ENCODE measurements at places on chromosomes 5 and 9. TPM values are rescaled to one million over a fixed set of nuclear protein-coding genes. Genes with fewer than 3 reads are reported as not detected.

OR1J1 gene
- not detected for total RNA-seq

STKLD1 gene
- 0.74 TPM for total RNA-seq

SLC38A9 gene
- total RNA-seq, result 12.8 TPM

FCN2 gene
- not detected for total RNA-seq

NIPSNAP3A gene
- total RNA-seq, result 17.4 TPM

TAF11L10 gene
- total RNA-seq, result not detected

CDC14B gene
- 11.8 TPM for total RNA-seq

STK32A gene
- not detected for total RNA-seq

MZB1 gene
- total RNA-seq, result 0.49 TPM

CER1 gene
- total RNA-seq, result not detected

ODF2 gene
- 36.8 TPM for total RNA-seq

SPINK7 gene
- total RNA-seq, result not detected

PCDHA6 gene
- 0.31 TPM for total RNA-seq

PCDHGC4 gene
- total RNA-seq, result 0.57 TPM

PCDHGB2 gene
- 5.3 TPM for total RNA-seq

TXNDC8 gene
- total RNA-seq, result not detected

TPPP gene
- total RNA-seq, result 0.98 TPM
